SJCRH30 (cell line): ENCODE measurements at places on chromosomes 2 and 18. TPM values are rescaled to one million over a fixed set of nuclear protein-coding genes. Genes with fewer than 3 reads are reported as not detected.

GRCh38 chr2:9819551-9819950 lies 23.7 kb upstream of the TAF1B start:
- H3K27ac ChIP-seq: no peak overlapping the region
- no peaks in the 10 kb centered on the region for H3K27me3 ChIP-seq
- no peaks in the 10 kb centered on the region for H3K36me3 ChIP-seq
- no peak for DNase-seq
- peaks cover 6% of the 10 kb centered on the region for H3K4me1 ChIP-seq

GRCh38 chr2:128801576-128801975 lies 482.9 kb upstream of the HS6ST1 start:
- H3K27me3 ChIP-seq: no peaks in the 10 kb centered on the region
- H3K4me1 ChIP-seq: peaks cover 8% of the 10 kb centered on the region
- no peaks in the 10 kb centered on the region for H3K36me3 ChIP-seq
- no peak overlapping the region for H3K4me3 ChIP-seq

- H3K27me3 ChIP-seq: 0 out of 2 replicates have a peak, but pooled peaks cover 3% of the 10 kb centered on the region
- no peak overlapping the region for H3K4me3 ChIP-seq
- no peaks in the 10 kb centered on the region for H3K36me3 ChIP-seq
Measured at GRCh38 chr2:79191081-79191480, 31.5 kb upstream of the REG3A start.

DNA sequence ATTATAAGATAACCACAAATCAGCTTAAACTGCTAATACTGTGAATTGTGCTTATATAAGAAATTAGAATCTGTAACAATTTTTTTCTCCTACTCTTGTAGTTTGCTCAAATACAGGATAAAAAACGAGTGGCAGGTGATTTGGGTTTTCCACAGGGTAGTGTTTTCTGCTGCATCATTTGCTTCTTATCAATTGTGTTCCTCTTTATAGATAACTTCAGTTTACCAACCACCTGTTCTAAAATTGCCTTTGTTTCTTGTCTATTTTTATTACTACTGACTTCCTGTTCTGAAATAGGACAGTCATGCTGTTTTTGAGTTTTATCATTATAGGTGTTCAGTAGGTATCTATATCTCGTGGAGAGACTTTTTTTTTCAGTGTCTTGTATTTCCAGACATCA lies 56.9 kb downstream of the MFSD6 start:
- peaks cover 38% of the 10 kb centered on the region for H3K4me1 ChIP-seq
- DNase-seq: no peak
- no peak overlapping the region for H3K4me3 ChIP-seq

- no peaks in the 10 kb centered on the region for H3K36me3 ChIP-seq
- no peaks in the 10 kb centered on the region for H3K27me3 ChIP-seq
- peaks cover 21% of the 10 kb centered on the region for H3K4me1 ChIP-seq
- peak; percentile 76 for DNase-seq
- H3K27ac ChIP-seq: peak overlapping the region; percentile 46
Measured at GRCh38 chr2:62475172-62476011, 30.6 kb downstream of the TMEM17 start.

DNA sequence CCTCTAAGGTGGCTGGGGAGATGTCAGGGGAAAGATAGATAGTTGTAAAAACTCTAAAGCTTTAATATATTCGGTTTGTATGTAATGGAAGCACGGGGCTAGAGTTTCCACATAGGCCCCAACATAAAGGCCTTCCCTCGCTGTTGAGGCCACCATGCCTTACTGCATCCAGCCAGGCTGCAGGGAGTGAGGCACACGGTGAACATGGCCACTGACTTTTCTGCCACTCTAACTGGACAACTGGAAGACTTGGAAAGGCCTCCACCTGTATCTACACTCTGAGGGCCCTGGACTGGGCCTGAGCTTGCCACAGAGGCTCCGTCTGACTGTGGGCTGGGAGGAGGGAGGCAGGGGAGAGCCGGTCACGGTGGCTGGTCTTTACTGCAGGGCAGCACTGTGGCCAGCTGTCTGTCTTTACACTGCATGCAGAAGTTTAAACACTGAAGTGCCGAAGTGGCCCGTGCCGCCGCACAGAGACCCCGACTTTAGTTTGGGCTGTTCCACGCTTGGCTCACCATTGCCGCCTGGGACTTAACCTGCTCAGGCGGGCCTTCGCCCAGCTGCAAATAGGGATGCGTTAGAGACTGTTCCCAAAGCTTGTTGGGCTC lies 66.7 kb downstream of the EMILIN2 start:
- no peaks in the 10 kb centered on the region for H3K4me1 ChIP-seq

- no peaks in the 10 kb centered on the region for H3K36me3 ChIP-seq
- no peak overlapping the region for H3K27ac ChIP-seq
- no peak for DNase-seq
- H3K4me3 ChIP-seq: no peak overlapping the region
- H3K27me3 ChIP-seq: peaks cover 8% of the 10 kb centered on the region; the same call in 1 of the 2 replicates
Measured at GRCh38 chr2:221569871-221570270, 2.2 kb downstream of the EPHA4 start.

DNA sequence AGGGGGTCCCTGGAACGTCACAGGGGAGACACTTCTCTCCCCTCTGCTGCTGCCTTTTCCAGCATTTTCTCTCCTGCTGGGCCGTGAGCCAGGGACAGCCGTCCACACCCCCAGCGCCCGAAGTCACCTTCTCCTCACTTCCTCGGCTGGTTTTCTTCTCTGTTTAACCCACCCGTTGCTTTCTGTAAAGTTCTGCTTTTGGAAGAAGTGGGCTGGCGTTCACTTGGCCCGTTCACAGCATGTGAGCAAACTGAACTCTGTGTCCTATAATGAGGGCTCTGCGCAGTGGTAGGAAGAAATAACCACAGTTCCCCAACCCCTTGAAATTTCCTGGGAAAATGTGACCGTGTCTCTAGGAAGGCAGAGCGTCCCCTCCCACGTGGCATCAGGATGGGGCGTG lies 187.0 kb upstream of the HDAC4 start:
- no peak overlapping the region for H3K27ac ChIP-seq
- no peak overlapping the region for H3K4me3 ChIP-seq
- peaks cover 23% of the 10 kb centered on the region for H3K27me3 ChIP-seq
- H3K4me1 ChIP-seq: no peaks in the 10 kb centered on the region

GRCh38 chr18:47605093-47605492 lies 325.4 kb downstream of the SMAD2 start:
- H3K4me1 ChIP-seq: no peaks in the 10 kb centered on the region
- H3K4me3 ChIP-seq: no peak overlapping the region
- no peaks in the 10 kb centered on the region for H3K36me3 ChIP-seq
- H3K27me3 ChIP-seq: no peaks in the 10 kb centered on the region

DNA sequence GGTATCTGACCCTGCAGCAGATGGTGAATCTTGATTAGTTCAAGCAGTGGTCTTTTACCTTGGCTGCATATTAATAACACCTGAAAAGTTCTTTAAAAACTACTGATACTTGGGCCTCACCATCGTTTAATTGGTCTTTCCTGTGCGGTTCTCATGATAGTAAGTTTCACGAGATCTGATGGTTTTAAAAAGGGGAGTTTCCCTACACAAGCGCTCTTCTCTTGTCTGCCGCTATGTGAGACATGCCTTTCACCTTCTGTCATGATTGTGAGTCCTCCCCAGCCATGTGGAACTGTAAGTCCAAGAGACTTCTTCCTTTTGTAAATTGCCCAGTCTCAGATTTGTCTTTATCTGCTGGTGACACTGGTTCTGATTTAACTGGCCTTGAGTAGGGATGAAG lies 102.3 kb downstream of the LYPD1 start:
- no peaks in the 10 kb centered on the region for H3K4me1 ChIP-seq
- no peak for DNase-seq
- H3K36me3 ChIP-seq: no peaks in the 10 kb centered on the region

GRCh38 chr2:234014427-234014826 lies 36.1 kb upstream of the SPP2 start:
- no peak for DNase-seq
- H3K4me1 ChIP-seq: no peaks in the 10 kb centered on the region
- H3K27me3 ChIP-seq: peaks cover 3% of the 10 kb centered on the region; the same call in 1 of the 2 replicates
- H3K36me3 ChIP-seq: no peaks in the 10 kb centered on the region
- no peak overlapping the region for H3K27ac ChIP-seq

DNA sequence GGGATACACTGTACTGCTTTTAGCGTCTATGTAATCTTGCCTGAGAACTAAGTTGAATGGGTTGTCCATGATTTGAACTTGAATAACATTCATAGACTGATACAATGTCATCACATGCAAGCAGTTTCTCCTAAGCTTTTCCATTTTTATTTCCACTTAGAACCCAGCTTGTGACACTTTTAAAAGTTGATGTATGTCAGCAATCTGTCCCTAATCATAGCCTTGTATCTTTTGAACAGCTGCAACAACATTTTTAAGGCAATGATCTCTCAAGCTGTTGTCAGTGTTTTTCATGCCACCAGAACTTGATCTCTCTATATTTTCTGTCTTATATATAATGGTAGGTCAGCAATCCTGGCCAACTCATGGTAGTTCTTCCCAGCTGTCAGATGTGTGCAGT lies 185.0 kb downstream of the DOK6 start:
- H3K4me1 ChIP-seq: no peaks in the 10 kb centered on the region
- no peak for DNase-seq
- H3K36me3 ChIP-seq: no peaks in the 10 kb centered on the region
- H3K27me3 ChIP-seq: no peaks in the 10 kb centered on the region

DNA sequence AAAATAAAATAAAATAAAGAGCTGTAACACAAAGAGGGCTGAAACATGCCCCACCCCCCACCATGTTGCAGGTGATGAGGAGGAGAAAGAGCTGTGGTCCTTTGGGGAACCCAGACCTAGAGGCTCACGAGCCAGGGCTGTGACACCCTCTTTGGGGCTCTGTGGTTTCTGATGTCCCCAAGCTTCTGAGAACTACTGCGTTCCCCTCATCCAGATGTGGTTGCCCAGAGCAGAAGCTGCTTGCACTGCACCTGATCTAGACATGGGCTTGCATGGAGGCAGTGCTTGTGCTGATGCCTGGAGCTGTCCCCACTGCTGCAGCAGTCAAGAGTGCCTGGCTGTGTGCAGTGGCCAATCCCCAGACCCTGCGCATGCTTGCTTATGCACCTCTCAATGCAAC lies 687.9 kb upstream of the ACVR2A start:
- no peak for DNase-seq
- no peak overlapping the region for H3K4me3 ChIP-seq
- no peaks in the 10 kb centered on the region for H3K4me1 ChIP-seq
- H3K27me3 ChIP-seq: no peaks in the 10 kb centered on the region
- no peak overlapping the region for H3K27ac ChIP-seq

GRCh38 chr2:195212586-195212985 lies 444.4 kb upstream of the SLC39A10 start:
- H3K4me3 ChIP-seq: no peak overlapping the region
- no peak for DNase-seq
- H3K27me3 ChIP-seq: no peaks in the 10 kb centered on the region

DNA sequence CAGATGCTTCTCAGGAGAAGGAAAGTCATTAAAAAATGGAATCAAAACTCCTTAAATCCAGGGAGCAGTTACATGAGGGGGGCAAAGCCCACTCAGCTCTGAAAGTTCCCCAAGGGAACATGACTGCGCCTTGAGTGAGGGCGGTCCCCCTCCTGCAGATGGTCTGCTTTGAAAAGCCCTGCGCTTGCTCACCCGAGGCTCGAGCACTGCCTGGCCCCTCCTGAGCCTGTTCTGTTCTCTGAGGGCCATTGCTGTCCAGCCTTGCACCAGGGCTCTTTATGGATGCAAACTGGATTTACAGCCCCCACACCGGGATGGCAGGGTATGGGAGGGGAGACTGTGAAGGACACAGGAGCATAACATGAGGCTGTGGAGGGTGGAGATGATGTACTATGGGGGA lies 37.8 kb upstream of the DNMT3A start:
- H3K27me3 ChIP-seq: no peaks in the 10 kb centered on the region
- H3K36me3 ChIP-seq: no peaks in the 10 kb centered on the region
- H3K27ac ChIP-seq: no peak overlapping the region
- DNase-seq: no peak
- no peak overlapping the region for H3K4me3 ChIP-seq
- H3K4me1 ChIP-seq: peaks cover 9% of the 10 kb centered on the region

DNA sequence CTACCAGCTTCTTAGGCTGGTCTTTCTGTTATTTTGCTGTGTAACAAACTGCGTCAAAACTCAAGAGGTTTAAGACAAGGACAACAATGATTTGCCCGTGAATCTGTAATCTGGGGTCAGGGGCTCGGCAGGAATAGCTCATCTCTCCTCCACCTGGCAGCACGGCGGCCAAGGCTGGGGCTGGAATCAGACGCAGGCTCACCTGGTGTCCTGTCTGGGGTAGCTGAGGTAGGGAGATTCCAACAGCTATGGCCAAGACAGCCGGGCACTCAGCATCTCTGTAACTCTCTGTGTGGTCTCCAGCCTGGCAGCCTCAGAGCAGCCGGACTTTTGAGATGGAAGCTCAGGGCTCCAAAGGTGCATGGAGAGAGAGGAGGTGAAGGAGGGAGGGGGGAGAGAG lies 42.3 kb downstream of the DNER start:
- no peak overlapping the region for H3K27ac ChIP-seq
- no peaks in the 10 kb centered on the region for H3K4me1 ChIP-seq
- no peak for DNase-seq
- H3K4me3 ChIP-seq: no peak overlapping the region

- no peak for DNase-seq
- no peaks in the 10 kb centered on the region for H3K36me3 ChIP-seq
- no peak overlapping the region for H3K27ac ChIP-seq
- no peak overlapping the region for H3K4me3 ChIP-seq
- no peaks in the 10 kb centered on the region for H3K4me1 ChIP-seq
Measured at GRCh38 chr18:56019156-56019555, 431.2 kb upstream of the TCF4 start.

- no peak for DNase-seq
- H3K4me3 ChIP-seq: no peak overlapping the region
- no peaks in the 10 kb centered on the region for H3K36me3 ChIP-seq
- H3K27ac ChIP-seq: no peak overlapping the region
- no peaks in the 10 kb centered on the region for H3K27me3 ChIP-seq
Measured at GRCh38 chr2:208713066-208713745, 306.6 kb downstream of the PTH2R start.

DNA sequence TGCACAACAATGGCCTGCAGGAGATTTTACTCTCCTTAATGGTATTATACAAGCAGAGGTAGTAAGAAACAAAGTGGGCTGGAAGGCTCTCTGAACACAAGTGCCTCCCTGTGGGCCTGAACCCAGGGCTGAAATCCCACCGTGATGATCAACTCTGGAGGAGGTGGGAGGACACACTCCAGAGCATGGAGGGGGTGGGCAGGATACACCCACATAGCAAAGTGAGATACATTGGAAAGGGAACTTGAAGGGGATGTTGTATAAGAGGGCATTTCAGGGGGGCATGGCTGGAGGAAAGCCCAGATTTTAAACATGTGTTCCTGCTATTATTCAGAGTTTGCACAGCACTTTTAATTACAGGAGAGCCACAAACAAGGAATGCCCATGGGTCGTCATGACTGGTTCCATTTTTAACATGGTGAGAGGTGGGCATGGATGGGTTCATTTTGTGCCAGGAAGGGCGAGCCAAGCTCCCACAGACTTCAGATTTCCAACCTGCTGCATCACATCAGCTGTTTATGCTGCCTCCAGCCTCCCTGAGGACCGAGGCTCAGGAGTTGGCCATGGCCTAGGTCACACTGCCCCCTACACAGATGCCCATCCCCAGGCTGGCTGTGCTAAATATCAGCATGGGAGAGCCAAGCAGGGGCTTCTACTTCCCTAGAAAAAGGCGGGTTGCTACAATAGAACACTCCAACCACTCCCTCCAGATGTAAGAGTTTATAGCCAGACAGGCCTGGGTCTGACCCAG lies 416.2 kb upstream of the ID2 start:
- no peaks in the 10 kb centered on the region for H3K27me3 ChIP-seq
- no peaks in the 10 kb centered on the region for H3K4me1 ChIP-seq
- H3K36me3 ChIP-seq: no peaks in the 10 kb centered on the region

Gene CRACDL
- not detected in 2 replicates for total RNA-seq

Gene TBR1
- total RNA-seq: 0.13 and 0.20 TPM in 2 replicates

Gene RAB27B
- not detected in 2 replicates for total RNA-seq

Gene UGT1A4
- total RNA-seq: not detected in 2 replicates

Gene VWA3B
- not detected in 2 replicates for total RNA-seq

Gene ALLC
- total RNA-seq: not detected in 2 replicates

Gene KYNU
- total RNA-seq: 0.02 TPM in 1 of 2 replicates, not detected in the other

Gene RFTN2
- 0.02 TPM in 1 of 2 replicates, not detected in the other for total RNA-seq

Gene KIAA2012
- total RNA-seq: 0.08 TPM in 1 of 2 replicates, not detected in the other

Gene TMEM163
- total RNA-seq: 0.04 TPM in 1 of 2 replicates, not detected in the other
